Stimulated activated CD4-positive, alpha-beta T cell treated with anti-CD3 and anti-CD28 coated beads, TNF-alpha, amount 100 ng/mL, for 1 hour (primary cell): ENCODE measurements at places on chromosomes 5 and 9.

DNA sequence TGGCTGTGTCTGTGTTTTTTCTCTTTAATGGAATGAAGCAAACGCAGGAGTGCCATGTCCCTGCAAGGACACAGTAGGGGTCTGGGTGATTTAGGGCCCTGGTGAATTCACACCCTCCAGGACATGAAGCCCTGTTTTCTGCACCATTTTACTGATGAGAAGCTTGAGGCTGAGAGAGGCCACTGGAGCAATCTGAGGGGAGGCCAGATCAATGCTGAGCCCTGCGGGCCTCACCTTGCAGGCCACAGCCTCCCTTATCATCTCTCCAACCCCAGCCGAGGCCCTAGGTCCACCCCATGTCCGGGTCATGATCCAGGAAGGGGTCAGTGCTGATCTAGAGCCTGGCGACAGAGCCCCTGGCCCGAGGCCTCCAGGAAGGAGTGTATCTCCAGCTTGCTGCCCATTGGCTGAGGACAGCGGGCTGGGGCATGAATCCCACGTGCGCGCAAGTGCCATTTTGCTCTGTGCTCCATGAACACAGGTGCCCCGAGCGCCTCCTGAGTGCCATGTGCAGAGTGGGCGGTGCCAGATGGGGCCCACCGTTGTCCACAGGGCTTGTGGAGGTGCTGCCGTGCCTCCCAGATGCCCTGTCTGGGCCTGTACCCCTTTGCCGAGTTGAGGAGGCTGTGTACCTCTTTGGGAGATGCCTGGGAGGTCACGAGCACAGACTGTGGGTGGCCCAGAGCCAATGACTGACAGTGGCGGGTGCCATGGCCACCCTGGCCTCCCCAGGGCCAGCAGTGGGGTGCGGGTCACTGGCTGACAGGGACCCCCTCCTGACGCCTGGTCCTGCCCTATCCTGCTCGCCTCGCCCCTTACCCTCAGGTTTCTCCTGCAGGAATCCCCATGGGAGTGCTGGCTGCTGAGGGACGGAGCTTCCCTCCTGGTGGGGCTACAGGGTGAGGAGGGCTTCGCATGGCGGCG lies 32.3 kb upstream of the LPCAT1 start:
- no peak for DNase-seq

DNA sequence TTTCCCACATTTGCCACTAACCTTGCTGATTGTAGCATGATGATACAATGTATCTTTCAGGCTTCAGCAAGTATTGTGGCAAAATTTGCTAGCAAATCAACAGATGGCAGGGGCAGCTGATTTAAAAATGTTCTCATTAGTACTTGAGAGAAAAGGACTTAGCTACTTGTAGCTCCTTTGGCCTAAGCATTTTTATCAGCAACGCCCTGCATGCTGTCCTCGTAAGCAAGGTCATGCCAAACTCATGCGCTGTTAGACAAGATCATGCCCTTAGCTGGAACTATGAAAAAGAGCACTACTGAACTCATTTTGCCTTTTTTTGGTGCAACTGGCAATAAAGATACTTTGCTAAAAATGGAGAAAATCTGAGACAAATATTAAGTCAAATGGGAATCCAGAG lies 197.1 kb downstream of the ICE1 start:
- no peak for DNase-seq

DNA sequence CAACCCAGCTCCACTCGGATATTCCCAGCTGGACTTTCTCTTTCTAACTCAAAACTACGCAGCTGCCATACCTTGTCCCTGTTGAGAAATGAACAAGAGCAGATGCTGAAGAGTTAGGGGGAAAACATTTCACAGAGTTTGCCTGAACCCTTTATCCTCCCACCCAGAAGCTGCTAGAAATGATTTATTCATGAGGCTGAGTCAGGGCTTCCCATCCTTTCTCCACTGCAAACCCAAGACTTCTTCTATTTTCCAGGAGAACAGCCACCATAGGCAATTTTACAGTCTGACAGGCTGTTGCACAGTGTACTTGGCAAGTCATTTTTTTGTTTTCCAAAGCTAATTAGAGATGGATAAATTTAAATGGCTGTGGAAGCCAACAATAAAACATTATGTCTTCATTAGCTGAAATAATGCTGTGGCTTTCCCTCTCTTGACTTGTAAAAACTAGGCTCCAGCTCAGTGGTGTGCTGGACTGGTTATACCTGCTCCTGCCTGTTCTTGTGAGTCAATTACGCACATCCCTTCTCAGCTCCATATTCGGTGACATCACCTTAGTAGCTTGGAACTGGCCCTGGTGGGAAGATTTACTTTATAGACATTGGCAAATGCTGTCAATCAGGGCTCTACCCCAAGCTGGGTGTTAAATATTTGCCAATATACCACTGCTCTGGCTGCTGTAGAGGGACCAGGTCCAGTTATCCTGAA lies 71.9 kb downstream of the KIF4B start:
- DNase-seq = no peak

GRCh38 chr5:123940416-123940815 lies 428.4 kb downstream of the CSNK1G3 start:
- no peak for DNase-seq

GRCh38 chr5:175246242-175246888 lies 197.6 kb downstream of the DRD1 start:
- DNase-seq = no peak

- DNase-seq = no peak
Observed at GRCh38 chr5:91098541-91098940, 284.6 kb downstream of the ARRDC3 start.

DNA sequence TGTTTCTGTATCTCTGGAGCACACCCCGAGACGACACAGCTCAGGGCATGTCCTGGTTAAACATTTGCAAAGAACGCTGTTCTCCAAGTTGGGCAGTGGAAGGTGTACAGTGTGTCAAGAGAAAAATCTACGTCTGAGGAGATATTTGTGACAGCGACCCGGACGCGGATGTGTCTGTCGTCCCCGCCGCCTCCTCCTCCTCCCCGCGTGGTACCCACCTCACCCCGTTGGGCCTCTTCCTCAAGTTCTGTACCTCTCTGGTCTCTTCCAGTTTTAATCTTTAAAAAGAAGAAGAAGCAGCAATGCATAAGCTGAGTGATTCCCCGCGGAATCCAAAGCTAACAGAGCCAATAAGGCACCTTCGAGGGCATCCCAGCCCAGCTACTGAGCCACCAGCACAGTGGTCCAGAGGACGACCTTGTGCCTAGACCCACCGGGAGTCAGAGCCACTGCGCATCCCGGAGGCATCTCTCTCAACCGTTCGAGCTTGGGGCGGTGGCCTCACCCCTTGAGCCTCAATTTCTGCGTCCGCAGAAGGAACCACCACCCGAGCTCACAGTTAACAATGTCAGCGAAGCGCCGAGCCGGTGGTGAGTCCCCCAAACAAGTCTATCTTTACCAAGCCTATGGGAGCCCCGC lies 467 bp downstream of the C9orf78 start:
- no peak for DNase-seq

GRCh38 chr5:149011084-149011483 lies 51.8 kb downstream of the SH3TC2 start:
- DNase-seq = no peak
